ENCODE measurements at places on chromosomes 5 and 9.

GRCh38 chr9:71670121-71670520 lies 98.2 kb downstream of the CEMIP2 start:
- DNase-seq, result no peak

GRCh38 chr5:137782984-137783536 lies 28.9 kb upstream of the HNRNPA0 start:
- no peak for DNase-seq

DNA sequence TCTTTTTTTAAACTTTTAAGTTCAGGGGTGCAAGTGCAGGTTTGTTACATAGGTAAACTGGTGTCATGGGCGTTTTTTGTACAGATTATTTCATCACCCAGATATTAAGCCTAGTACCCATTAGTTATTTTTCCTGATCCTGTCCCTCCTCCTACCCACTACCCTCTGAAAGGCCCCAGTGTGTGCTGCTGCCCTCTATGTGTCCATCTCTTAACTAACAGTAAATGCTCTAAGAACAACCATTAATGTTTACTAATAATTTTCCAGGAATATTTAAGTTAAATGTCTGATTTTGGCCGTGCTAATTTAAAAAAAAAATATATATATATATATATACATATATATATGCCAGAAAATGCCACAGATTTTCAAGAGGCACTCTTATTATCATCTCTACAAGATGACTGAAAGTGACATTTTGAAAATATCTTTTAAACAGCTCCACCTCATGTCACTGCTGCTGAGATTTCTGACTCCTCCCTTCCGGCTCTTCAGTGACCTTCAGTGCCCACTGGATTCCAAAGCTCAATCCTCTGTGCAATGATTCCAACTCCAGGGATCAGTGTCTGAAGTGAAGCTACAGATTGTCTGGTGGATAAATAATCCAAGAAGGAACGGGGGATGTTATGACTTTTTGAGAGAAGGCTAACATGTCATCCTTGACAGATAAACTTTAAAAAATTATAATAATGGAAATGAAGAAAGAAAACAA lies 46.7 kb upstream of the HNRNPA0 start:
- DNase-seq, result no peak

DNA sequence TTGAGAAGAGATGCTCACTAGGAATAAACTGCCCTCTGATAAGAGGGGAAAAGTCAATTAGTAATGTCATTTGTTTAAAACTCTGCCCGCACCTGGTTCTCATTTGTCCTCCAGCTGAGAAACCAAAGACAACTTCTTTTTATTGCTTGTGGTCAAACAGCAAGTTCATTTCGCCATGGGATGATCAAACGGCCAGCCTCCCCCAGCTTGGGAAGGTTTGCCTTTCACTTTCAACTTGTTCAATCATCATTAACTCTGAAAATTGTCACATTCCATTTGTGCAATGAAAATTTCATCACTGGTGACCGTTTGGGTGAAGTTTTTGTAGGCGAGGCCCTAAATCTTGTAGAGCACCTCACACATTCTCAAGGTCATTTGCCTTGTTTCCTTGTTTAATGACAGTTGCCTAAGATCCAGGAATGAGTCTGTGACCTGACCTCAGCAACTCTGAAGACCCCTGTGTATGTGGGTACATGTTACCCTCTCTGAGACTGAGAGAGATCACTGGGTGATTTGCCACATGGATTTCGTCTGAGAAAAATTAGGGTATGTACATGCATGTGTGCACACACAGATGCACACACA lies 117.7 kb downstream of the MARCHF3 start:
- DNase-seq, result no peak

GRCh38 chr5:54996466-54996865 lies 11.1 kb upstream of the ESM1 start:
- no peak for DNase-seq

DNA sequence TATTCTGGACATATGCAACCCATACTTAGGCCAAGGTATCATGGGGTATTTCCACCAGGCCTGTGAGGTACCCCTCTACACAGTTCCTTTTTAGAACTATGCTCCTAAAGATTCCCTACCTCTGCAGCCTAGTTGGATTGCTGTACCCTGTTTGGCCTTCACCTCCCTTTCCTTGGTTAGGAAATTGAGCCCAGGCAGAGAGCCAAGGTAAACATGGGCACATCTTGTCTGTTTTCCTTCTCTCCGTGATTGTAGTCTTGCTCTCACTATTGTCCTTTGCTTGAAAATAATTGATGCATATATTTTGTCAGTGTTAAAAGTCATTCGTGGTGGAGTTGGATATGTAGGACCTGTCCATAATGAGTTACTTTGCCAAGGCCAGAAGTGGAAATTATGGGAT lies 26.7 kb downstream of the BDP1 start:
- no peak for DNase-seq

DNA sequence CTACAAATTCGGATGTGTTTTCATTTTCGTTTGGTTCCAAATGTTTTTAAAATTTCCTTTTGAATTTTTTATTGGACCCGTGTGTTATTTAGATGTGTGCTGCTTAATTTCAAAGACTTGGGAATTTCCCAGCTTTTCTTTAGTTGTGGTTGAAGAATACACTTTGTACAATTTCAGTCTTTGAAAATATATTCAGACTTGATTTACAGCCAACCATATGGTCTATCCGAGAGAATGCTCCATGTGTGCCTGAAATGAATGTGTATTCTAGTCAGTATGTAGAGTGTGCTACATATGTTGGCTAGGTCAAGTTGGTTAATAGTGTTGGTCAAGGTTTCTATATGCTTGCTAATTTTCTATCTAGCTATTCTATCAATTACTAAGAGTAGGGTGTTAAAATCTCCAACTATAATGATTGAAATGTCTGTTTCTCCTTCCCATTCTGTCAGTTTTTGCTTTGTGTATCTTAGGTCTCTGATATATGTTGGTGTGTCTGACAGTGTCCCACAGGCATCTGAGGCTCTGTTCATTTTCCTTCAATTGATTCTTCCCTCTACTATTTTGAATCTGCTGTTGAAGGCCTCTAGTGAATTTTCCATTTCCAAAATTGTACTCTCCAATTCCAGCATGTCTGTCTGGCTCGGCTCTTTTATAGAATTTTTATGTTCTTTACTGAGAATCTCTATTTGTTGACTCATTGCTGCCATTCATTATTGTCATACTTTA lies 36.2 kb downstream of the RNF130 start:
- no peak for DNase-seq

DNA sequence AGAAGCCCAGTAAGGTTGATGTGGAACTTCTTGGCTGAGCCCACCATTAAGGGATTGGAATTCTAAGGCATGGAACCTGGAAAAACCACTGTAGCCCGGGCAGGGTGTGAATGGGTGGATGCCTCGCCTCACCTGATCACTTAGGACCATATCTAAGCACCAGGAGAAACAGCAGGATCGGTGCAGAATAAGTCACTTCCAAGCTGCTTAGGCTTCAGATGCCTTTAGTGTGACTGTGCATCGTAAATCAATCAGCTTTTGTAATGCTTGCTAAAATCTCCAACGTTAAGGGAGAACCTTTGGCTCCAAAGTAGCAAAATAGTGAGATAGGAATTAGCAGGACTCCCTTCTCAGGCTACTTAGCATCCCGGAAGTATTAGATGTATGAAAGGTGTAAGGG lies 103.9 kb upstream of the MEGF10 start:
- DNase-seq, result no peak

- no peak for DNase-seq
Observed at GRCh38 chr9:125960626-125961025, 213.5 kb downstream of the PBX3 start.

- no peak for DNase-seq
Observed at GRCh38 chr5:146796144-146796543, 82.4 kb downstream of the PPP2R2B start.

GRCh38 chr9:87381746-87382145 lies 115.9 kb upstream of the DAPK1 start:
- no peak for DNase-seq

DNA sequence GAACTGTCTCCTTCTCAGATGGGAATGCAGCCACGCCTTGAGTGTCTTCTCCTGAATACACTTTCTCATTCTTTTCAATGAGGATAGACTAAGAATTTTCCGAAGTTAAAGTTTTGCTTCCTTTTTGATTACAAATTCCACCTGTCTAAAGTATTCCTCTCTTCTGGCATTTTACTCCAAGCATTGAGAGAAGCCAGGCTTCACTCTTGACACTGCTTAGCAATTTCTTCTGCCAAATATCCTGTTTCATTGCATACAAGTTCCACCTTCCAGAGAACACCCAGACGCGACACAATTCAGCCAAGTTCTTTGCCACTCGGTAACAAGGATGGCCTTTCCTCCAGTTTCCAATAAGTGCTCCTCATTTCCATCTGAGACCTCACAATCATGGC lies 35.6 kb upstream of the COL5A1 start:
- DNase-seq, result no peak

GRCh38 chr9:102514541-102514940 lies 480.6 kb upstream of the CYLC2 start:
- DNase-seq, result no peak

DNA sequence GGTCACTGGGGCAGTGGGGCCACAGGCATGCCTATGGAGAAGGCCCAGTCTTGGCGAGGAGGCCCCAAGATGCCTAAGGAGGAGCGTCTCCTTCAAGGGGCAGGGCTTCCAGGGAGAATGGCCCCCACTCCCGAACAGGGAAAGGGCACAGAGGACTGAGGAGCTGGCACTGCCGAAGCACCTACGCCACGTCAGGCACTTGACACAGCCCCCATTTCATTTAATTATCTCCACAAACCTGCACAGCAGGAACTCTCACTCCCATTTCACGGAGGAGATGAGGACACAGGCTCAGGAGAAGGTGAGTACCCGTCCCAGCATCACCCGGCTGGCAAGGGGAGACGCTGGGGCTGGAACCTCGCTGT lies 26.0 kb downstream of the EGR1 start:
- DNase-seq, result no peak

DNA sequence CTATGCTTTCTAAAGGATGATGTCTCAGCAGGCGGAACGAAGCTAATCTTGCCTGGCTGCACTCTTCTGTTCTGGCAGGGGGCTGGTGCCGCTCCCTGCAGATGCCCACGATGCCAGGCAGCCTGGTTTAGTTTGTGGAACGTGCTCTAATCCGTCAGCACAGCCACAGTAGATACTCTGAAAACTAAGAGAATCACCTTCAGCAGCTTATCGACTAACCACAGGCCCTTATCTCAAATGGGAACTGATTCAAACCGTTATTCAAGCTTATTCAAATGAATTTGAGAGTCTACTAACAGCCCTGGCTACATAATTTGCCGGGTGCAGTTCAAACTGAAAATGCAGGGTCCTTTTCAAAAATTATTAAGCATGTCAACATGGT lies 246.6 kb upstream of the ANKRD55 start:
- no peak for DNase-seq

DNA sequence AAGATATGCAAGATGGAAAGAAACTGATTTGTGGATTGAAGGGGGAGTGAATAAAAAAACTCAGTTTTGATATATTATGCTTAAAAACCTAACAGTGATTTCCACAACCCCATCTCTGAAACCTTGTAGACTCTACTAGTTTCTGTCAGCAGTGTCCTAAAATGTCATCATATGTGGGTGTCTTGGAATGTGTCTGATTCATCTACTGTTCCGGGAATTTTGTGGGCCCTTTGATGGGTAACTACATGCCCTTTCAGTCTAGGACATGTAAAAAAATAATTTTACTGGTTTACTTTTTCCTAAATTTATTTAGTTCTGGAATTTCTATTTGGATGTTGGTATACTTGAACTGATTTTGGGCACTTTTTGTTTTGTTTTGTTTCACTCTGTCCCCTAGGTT lies 118.9 kb upstream of the NMUR2 start:
- DNase-seq, result no peak

DNA sequence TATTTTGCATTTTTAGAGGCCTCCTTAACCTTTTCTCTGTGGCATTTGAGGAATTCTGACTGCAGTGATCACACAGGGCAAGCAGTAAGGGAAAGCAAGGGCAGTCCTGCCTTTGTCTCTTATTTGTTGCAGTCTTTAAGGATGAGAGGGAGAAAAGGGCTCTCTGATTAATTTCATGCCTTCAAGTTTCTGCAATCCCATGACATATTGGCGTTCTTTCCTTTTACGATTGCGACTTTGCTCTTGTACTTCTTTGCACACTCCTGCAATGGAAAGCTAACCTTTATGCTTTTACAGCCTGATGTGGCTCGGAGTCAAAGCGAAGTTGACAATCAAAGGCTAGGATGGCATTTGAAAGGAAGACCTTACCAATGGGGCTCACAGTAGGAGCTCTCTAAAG lies 698.4 kb downstream of the DNAH5 start:
- DNase-seq, result no peak

DNA sequence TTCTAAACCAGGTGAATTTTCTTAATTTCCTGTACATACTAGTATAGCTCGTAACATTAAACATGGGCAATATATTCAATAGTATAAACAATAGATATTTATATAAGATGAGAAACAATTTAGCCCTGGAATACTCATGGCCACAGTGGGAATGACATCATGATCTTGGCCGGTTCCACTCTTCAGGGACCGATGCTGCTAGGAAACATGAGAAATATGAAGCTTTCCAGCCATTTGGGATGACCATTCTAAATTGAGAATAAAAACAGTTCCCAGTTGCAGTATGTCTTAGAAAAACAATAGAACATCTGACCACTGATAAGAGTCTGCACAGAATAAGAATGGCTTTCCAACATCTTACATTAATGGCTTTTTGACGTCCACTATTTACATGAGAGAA lies 33.3 kb upstream of the SLCO6A1 start:
- DNase-seq, result no peak

DNA sequence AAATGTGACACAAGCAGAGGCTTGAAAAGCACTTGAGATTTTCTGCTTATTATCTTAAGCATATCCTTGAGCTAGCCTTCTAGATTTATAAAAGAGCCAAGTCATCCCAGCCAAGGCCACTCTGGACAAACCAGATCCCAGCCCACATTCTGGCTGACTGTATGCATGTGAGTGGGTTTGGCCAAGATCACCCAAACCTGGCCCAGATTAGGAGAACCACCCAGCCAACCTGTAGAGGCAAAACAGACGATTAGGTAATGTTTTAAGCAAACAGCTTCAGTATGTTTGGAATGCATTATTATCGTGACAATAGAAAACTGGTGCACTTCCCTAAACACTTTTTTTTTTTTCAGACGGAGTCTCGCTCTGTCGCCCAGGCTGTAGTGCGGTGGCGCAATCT lies 151.9 kb downstream of the SPATA31D1 start:
- DNase-seq, result no peak

DNA sequence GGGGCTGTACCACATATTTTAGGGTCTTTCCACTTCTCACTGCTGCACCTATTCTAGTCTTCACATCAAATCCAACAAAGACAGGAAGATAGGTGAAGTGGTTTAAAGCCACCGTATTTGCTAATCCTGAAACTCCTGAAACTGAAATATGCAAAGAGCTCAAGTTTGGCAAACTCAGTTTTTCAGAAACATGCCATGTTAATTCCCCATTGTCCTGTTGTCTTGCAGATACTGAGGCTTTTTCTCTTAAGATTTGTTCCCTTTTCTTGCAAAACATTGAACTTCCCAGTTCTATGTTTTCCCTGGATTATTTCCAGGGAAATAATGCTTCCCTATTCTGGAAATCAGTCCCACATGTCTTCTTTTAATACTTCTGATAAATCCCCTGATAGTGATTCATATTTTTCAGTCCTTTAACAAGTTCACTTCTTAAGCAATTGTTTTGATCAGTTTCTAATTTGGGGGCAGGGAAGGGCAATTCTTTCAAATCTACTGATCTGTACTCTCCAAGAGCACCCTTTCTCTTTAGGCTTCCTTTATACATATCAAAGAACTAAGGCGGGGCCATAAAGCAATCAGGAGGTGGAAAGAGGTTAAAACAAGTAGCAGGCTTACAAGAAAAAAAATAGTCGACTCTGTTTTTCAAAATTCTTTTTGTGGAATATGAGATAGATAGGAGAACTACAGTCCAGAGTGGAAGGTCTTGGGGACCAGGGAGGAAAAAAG lies 648.5 kb downstream of the BNC2 start:
- DNase-seq, result no peak

- DNase-seq, result no peak
Observed at GRCh38 chr9:34993502-34994259, 4.1 kb downstream of the DNAJB5 start.
